Astrocyte of the hippocampus (primary cell): ENCODE measurements at places on chromosomes 2 and 18.
A peak's percentile ranks its signal among the peaks of the same experiment; 100 is the strongest.

DNA sequence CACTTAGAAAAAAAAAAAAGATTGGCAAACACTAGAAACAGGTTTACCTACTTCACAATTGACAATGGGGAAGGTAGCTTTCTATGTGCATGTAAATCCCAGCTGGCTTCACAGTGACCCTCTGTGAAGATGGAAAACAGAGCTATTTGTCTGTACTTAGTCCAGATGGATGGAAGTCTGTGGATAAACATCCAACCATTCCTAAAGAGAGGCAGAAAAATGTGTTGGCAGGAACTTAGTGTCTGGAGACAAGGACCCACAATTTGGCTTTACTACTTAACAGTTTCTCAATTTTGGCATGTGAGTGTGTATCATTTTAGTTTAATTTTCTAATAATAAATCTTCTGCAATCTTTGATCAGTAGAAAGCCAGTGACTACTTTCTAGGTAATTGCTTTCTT is 154.4 kb downstream of the RAD51AP2 start:
- DNase-seq: peak; percentile 34

GRCh38 chr2:215828528-215829184 is 184.7 kb downstream of the MREG start:
- peak; percentile 72 for DNase-seq

DNA sequence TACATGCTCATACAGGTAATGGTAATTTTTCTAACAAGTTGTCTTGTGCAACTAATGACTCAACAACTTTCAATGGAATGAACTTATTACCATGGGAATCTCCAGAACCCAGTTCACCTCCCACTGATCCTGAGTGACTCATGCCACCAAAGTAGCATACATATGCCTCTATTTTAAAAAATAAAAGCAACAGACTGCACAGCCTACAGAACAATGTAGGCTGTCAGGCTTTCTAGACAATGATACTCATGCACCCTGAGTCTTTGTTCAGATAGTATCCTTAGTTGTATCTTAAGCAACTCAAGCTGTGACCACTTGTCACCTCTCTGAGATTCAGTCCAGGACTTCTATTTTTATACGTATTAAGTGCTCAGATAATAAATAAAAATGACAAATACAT is 531.0 kb upstream of the SETBP1 start:
- DNase-seq: peak; percentile 81

DNA sequence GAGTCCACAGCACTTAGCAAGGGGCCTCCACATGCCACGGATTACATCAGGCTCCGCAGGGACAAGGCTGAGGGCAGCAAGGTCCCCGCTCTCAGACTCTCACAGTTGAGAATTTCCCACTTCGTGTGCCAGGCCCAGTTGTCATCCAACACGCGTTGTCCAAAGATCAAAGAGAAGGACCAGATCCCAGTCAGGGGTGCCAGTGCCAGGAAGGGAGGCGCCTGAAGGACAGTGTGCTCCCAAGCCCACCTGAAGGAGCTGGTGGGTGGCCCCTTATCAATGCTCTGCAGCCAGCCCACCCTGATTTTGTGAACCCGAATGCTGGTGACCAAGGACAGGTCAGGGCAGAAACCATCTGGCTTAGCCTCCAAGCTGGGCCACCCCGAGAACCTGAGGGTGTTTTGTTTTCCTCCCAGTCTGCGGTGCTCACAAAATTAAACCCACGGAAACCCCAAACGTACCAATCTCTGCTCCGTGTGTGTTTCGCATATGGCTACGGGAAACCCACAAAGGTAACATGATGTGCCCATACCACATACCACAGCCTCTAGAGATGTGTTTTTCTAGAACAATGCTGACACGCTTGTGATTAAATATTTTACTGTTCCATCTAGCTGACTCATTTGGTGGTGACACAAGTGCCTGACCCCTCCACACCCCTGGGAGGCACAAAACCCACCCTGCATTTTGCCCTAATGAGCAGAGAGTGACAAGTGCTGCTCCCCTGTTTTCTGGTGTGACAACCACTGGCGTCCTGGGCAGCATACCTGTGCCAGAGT is 24.5 kb downstream of the CRACDL start:
- peak; percentile 61 for DNase-seq

- no peak for DNase-seq
These were observed 72.5 kb downstream of the GNAL start for GRCh38 chr18:11761553-11761952.

- peak; percentile 81 for DNase-seq
These were observed at the start of gene ZEB2 for GRCh38 chr2:144519934-144520731. ZEB2 (minus strand) TSS chr2:144520119; CDS start chr2:144517350, 2,769 bp downstream.

- DNase-seq: peak; percentile 26
These were observed 276.2 kb upstream of the EPHA4 start for GRCh38 chr2:221848286-221848685.

- peak; percentile 85 for DNase-seq
These were observed 459.9 kb downstream of the PIK3C3 start for GRCh38 chr18:42414756-42415454.

GRCh38 chr2:168160897-168161296 is 86.5 kb downstream of the STK39 start:
- no peak for DNase-seq

GRCh38 chr2:210862283-210863065 is 306.1 kb downstream of the CPS1 start:
- no peak for DNase-seq

- no peak for DNase-seq
These were observed 158.6 kb upstream of the HS6ST1 start for GRCh38 chr2:128477026-128477820.

GRCh38 chr18:24914685-24915084 is 437.3 kb downstream of the ZNF521 start:
- DNase-seq: no peak

DNA sequence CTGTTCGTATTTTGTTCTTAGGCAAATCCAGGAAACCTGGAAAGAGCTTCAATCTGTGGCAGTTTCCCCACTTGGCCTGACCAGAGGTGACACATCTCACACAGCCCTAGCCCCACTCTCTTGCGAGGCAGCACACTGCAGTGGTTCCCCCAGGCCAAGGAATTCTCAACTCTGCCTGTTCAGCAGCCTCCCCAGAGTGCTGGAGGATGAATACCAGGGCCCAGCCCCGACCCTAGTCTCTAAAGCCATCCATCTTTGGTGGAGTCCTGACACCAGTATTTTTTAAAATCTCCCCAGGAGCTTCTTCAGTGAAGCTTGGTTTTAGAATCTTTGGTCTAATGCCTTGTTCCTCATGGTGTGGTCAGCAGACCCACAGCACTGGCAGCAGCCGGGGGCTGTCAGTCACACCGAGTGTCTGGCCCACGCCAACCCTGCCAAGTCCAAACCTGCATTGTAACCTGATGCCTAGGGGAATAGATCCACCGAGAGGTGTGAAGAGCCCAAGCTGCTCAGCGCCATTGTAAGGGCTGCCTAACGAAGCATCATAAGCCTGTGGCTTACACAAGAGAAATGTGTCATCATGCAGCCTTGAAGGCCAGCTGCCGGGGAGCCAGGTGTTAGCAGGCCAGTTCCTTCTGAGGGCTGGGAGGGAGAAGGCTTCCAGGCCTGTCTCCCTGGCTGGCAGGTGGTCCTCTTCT is 428.7 kb upstream of the ID2 start:
- DNase-seq: peak; percentile 25

- no peak for DNase-seq
These were observed 18.6 kb upstream of the ESPNL start for GRCh38 chr2:238081561-238081960.

DNA sequence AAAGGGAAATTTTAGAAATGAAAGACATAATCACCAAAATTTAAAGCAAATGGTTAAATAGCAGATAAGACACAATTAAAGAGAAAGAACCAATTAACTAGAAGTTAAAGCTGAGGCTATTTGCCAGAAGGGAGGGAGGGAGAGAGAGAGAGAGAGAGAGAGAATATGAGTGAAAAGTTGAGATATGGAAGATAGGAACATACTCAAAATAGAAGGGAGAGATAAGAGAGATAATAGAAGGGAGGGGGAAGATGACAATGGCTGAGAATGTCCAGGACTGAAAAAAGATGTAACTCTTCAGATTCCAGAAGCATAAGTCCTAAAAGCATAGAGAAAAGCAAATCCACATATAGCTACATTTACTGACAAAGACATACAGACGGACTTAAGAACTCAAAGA is 17.1 kb upstream of the AAK1 start:
- no peak for DNase-seq

DNA sequence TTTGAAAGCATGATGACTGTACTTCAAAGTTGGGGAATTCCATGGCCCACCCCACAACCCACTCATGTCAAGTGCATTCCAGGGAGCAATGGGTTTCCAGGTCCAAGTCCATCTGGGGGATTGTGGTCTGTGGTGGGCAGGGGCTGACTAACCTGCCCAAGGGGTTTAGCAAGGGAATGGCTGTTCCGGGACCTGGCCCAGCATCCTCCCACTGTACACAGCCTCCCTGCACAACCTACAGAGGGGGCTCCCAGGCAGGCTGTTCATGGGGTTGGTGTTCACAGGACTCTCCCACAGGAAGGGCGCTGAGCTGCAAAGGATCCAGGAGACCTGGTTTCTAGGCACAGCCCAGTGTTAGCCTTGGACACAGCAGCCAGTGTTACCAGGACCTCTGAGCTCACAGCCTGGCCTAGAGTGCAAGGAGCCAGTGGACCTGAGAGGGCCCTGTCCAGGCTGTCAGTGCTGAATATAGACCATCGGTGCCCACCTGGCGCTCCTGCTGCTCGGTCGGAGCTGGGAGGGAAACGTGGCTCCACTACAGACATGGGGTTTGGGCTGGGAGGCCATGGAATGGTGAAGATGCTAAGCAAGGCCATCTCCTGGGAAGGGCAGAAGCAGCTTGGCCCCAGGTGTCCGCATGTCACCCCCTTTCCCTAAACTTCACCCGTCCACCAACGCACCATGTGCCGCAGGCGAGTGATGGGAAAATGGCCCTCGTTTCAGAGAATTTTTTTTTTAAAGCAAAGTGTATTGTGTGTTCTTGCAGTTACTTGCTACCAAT is 317.2 kb downstream of the GBX2 start:
- DNase-seq: peak; percentile 16

- peak; percentile 61 for DNase-seq
These were observed 1113.6 kb upstream of the PIK3C3 start for GRCh38 chr18:40841467-40841866.

DNA sequence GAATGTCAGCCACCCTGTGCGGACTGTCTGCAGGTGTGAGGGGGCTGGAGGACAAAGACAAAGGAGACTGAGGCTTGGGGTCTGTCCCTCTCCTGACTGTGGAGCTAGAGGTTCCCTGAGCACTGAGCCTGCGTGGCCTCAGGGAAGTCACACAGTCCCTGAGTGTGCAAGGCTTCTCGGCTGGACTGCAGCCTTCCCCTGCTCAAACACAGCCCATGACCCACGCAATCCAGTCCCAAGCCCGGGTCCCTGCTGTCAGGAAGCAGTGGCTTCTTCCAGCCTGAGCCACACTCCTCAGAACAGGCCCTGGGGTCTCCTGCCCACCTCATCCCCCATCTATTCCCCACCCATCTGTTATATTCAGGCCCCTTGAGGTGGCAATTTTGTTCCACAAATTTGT is 2.7 kb downstream of the ASTL start:
- DNase-seq: no peak

GRCh38 chr2:200311139-200311538 is 4.6 kb downstream of the SPATS2L start:
- no peak for DNase-seq

DNA sequence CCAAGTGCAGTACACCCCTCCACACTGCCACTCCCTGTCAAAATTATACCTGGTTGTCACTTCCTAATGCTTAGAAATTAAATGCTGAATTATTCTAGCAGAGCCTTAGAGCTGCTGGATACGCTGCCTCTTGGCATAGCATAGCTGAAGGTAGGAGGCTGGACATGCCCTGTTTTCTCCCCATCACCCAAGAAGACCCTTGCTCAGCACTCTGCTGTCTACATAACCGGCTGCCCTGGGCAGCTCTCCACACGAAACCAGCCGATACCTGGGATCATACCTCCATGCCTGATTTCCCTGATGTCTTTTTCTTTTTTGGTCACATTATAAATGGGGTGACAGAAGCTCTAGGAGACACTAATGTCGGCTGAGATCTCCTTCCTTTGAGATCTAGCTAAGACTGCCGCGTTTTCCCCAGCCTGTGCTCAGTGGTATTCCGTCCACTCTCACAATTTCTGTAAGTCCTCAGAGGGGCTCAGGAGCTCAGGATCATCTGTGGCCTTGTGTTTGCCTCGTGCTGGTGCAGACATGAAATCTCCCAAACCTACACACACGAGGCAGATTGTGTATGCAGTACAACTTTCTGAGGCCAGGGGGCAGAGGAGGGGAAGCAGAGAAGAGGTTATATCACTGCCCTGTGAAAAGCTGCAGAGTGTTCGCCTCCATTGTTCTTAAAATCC is 13.5 kb upstream of the ZAP70 start:
- DNase-seq: peak; percentile 77

DNA sequence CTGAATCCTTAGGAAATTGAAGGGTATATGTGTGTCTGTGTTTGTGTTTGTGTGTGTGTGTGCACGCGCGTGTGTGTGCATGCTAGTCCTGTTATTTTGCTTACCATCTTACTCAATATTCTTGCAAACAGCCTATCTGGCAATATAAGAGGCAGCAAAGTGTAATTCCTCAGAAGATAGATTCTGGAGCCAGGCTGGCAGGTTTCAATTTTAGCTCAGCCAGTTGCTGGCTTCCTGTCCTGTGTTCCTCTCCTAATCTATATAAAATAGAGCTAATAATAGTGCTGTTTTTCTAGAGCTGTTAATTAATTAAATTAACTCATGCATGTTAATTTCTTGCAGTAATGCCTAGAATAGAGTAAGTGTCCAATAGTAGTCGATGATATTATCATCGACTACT is 256.2 kb downstream of the PIK3C3 start:
- no peak for DNase-seq

DNA sequence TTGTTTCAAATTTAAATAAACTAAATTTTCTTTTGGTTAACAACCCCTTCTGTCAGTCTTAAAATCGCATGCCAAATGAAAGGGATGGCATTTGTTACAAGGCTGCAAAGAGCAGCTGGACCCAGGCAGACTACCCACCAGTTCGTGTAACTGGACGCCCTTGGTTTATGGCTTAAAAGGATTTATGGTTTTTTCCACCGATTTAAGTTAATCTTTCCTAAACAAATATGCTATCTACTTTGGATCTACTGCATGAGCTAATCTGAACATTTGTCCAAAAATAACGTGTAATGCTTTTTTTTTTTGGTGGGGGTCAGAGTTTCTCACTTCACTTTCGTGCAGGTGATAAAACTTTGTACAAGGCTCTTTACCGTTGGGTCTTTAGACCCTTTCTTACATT is 62.9 kb downstream of the DIS3L2 start:
- DNase-seq: no peak

DNA sequence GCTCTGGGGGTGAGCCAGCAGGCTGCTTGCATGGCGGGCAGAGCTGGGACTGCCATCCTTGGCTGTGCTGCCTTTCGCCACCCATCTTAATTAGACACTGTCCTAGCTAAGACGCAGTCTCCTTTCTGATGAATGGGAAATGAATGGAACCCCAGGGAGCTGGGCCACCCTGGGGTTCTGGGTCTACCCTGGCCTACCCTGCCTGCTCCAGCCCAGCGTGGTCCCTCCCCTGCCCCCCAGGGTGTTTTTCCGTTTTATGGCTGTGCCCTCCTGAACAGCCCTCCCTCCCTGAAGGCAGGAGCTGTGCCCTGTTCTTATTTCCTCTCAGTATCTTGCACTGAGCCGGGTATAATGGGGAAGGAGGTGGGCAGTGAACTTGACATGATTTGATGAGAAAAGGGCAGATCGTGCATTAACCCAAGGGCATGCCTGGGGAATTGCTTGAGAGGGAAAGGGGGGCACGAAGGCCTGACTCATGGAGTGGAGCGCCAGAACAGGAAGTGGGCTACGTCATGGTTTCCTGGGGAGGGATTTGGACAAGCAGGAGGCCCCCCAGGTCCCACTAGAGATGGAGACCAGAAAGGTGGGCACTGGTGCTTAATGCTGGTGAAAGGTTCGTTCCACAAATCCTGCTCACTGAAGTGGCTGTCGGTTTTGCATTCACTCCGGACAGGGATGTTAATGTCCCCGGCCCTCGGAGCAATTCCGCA is 165.0 kb downstream of the KLHL29 start:
- peak; percentile 44 for DNase-seq
